ENCODE measurements at places on chromosomes 2 and 18.

- DNase-seq, result no peak
Observed at GRCh38 chr2:124121106-124121505, 96.0 kb downstream of the CNTNAP5 start.

GRCh38 chr2:44301111-44301510, 25.8 kb downstream of the SLC3A1 start:
- DNase-seq, result no peak

DNA sequence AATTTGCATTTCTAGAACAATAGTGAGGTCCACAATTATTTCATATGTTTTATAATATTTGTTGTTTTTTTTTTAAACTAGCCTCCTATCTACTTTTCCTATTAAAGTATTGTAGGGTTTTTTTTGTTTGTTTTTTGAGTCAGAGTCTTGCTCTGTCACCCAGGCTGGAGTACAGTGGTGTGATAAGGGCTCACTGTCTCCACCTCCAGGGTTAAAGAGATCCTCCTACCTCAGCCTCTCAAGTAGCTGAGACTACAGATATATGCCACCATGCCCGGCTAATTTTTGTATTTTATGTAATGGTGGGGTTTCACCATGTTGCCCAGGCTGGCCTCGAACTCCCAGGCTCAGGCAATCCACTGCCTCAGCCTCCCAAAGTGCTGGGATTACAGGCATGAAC, 122.5 kb downstream of the SLC39A10 start:
- DNase-seq, result no peak

DNA sequence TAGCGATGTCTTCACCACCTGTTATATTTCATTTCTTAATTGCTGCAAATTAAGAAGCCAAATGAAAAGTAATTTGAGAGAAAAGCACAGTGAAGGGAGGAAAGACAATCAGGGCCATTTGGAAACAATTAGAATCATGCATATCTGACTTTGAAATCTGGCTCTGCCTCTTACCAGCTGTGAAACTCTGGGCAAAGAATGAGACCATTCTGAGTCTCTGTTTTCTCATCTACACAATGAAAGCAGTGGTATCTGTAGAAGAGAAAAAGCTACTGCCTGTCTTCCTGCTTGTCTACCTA, 334.5 kb upstream of the CYRIA start:
- no peak for DNase-seq

DNA sequence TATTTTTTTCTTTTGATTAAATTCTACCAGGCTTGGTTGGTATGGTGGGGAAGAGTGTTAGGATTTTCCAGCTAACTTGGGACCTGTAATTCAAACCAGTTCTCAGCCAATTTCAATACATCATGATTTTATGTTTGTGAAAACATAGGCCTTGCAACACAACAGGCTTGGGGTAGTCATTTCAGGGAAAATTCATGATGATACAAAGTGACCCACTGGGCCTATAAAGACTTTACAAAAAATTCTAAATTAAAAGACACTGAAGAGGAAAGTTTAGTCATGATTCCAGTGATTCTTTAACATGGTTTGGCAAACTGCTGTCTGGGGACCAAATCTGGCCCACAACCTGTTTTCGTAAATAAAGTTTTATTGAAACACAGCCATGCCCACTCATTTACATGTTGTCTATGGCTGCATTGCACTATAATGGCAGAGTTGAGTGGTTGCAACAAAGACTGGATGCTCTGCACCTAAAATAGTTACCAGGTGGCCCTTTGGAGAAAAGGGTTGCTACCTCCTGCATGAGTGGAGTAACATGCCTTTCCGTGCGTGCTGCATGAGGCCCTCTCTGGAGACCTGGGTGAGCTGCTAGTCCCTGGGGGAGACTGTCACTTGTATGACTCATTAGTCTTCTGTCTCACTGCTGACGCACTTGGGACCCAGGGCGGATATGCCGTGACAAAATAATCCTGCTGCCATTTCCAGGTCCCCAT, 73.6 kb downstream of the NPAS2 start:
- DNase-seq, result no peak

DNA sequence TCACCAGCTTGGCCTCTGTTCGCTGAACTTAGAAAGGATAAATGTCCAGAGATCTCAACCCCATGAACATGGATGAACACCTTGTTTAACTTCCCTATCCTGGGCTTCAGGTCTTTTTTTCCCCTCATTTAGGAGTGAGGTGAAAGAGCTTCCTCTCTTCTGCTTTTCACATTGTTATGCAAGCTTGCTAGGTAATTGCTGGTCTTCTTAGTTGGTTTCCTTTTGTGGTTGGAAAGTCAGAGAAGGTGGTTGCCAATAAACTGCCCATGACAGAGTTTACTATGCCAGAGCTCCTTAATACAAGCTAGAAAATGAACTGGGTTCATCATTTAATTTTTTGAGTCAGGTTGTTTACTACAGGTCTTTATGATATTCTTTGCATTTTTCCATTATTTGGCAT, 16.6 kb downstream of the SLC9A4 start:
- no peak for DNase-seq

GRCh38 chr18:12309683-12310198, 1.7 kb downstream of the TUBB6 start:
- DNase-seq, result no peak

DNA sequence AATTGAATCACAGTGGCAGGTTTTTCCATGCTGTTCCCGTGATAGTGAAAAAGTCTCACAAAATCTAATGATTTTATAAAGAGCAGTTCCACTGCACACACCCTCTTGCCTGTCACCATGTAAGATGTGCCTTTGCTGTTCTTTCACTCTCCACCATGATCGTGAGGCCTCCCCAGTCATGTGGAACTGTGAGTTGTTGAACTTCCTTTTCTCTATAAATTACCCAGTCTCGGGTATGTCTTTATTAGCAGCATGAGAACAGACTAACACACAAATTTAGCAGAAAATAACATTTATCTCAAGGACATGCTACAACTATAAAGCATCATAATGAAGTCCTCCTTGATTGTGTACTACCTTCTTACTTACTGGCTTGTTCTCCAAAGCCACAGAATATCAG, 1526.0 kb downstream of the LRP1B start:
- no peak for DNase-seq

- no peak for DNase-seq
Observed at GRCh38 chr2:3453190-3453999, 65.9 kb downstream of the ADI1 start.

DNA sequence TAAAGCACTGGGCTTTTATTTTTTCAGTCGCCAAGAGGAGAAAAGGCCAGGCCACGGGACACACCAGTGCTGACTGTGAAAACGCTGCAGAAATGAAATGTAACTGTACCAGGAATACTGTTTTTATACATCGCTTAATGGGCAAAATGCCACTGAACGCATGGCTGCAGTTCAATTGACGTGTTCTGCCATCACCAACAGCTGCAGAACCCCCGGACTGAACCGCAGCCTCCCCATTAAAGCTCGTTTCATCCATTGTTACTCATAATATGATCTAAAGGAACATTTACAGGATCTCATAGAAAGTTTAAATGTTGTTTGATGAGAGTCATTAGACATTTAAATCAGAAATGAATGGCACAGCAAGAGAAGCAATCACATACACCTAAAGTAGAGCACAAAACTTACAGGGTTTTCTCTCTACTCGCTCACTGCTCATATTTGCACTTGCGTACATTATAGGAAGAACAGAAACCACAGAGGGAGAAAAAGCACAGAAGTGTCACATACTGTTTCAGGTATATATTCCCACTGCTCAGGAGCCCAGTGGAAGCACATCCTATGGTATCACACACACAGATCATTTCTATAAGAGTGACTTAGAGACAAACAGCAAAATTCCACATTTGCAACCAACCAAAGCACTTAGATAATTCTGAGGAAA, 35.3 kb downstream of the TCF4 start:
- peak; percentile 66 for DNase-seq

- DNase-seq, result no peak
Observed at GRCh38 chr2:152072011-152072410, 26.8 kb downstream of the CACNB4 start.

DNA sequence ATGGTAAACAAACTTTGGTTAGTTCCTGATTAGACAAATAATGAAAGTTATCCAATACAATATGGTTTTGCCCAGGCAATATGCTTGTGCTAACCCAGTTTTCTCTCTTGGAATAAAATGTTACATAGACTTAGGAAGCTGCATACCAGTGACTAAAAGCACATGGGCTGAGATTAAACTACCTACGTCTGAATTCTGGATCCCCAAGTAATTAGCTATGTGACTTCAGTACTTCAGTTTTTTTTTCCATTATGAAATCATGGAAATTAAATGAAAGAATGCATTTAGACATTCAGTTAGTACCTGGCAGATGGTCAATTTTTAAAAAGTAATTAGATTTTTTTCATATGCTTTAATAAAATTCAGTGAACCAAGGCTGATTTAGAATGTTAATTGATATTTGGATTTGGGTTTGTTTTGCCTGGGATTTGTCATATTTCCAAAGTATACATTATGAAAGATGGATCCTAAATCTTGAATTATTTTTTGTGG, 213.9 kb downstream of the PTH2R start:
- DNase-seq, result no peak

- DNase-seq, result no peak
Observed at GRCh38 chr2:22560021-22560420, 825.0 kb upstream of the KLHL29 start.

DNA sequence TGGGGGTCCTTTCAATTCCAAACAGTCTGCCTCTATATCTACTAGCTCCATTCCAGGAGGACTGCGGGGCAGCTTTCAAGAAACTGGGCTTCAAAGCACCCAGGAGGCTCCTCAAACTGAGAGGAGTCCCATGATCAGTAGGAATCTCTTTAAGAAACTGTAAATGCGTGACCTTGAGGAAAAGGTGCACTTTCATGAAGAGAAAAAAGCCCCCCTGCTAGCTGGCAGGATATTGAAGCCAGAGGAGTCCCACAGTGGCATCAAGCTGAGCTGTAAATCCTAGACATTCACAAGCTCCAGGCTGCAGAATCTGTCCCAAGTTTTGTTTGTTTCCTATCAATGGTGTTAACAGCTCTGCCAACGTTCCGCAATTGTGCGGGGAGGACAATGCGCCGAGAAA, 790.1 kb downstream of the SLC4A3 start:
- DNase-seq, result no peak

DNA sequence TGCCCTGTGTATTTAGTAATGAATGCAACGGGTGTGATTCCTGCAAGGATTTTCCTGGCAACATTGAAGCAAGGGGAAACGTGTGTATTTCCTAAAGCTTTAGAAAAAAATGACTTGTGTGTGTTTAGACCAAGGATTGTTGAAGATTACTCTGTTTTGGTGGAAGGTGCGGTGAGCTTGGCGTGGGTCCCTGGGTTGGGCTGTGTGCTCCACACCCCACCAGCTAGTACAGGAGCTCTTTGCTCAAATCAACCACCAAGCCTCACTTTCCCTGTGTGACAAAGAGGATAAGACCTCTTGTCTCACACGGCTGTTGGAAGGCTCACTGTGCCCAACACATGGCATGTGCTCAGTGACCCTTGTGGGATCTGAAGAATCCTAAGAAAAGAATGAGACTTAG, 21.4 kb upstream of the GREB1 start:
- no peak for DNase-seq

DNA sequence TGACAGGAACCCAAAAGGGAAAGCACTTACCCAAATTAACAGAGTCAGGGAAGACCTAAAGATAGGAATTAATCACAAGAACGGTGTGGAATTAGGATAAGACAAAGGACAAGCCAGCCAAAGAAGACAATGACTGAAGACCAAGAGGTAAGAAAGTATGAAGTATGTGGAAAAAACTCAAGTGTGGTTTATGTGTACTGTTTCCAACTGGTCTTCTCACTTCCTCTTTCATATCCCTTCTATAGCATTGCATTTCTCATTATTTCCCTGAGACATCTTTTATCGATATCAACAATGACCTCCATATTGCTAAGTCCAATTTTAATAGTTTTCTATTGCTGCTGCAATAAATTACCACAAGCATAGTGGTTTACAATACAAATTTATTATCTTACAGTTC, 313.5 kb upstream of the SLC39A10 start:
- DNase-seq, result no peak

DNA sequence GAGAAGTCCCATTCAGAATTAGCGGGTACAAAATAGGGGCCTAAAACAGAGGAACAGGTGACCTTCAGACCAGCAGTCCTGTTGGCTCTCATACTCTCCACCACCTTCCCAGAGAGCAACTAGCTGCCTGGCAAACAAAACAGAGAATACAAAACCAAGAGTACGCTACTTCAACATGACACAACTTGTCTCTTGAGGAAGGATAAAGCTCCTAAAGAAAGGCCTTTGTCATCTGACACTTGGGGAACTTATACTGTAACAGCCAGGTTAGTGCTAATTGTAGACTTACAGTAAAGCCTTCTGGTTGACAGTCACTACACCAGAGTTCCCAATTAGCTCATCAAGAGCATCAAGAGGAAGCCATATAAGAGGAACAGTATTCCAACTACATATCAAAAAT, 282.1 kb upstream of the NT5C1B start:
- DNase-seq, result no peak

- no peak for DNase-seq
Observed at GRCh38 chr2:53786352-53786704, 425 bp downstream of the ASB3 start.

DNA sequence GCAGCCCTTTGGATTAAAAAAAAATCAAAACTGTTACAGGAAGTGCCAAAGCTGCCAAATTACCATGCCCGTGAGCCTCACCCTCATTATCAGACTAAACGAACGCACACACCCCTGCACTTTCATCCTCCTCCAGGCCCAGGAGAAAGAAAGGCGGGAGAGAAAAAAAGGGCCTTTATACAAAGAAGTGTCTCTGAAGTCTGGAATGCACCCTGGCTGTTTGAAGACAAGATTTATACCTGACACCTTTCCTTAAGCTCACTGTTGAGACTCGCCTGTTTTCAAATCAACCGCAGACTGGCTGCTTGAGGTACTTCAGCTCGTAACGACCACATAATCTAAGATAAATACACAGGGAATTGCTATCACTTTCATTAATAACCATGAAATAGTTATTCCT, 31.0 kb downstream of the EDAR start:
- no peak for DNase-seq

DNA sequence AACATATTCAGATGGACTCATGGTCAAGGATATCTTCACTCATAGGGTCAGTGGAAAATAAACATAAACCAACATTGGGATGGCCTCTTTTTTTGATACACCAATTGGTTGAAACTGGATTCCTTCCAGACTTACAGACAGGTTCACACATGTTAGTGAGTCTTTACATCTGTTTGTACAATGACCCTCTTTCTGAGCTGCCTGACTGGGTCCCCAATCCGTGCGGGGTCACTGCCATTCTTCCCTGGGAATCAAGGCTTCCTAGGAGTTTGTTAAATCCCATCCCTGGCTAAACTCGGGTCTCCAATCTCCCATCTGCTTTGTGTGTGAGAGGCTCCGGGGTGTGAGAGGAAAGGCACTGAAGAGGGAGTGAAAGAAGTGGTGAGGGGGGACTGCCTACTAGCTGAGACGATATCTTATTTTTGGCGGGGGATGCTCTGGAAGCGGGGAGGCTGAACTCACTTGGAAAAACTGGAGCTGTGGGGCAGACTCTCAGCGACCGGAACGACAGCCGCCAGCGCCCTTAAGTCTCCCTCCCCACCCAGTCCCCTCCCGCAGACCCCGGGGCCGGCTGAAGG, 487 bp downstream of the STARD6 start:
- DNase-seq, result no peak

- DNase-seq, result no peak
Observed at GRCh38 chr2:205712508-205712907, 30.2 kb downstream of the NRP2 start.

- no peak for DNase-seq
Observed at GRCh38 chr2:30300456-30301221, 69.3 kb downstream of the LBH start.
